ENCODE measurements at places on chromosomes 16 and 17.

GRCh38 chr16:87713451-87714229 is 52.1 kb downstream of the KLHDC4 start:
- DNase-seq = no peak

- peak; percentile 60 for DNase-seq
Observed at GRCh38 chr16:9138731-9139501, 47.5 kb downstream of the HAPSTR1 start.

GRCh38 chr17:28737770-28738679 is 5.8 kb upstream of the TRAF4 start:
- no peak for DNase-seq

- no peak for DNase-seq
Observed at GRCh38 chr16:86347090-86347489, 163.2 kb upstream of the FOXF1 start.

DNA sequence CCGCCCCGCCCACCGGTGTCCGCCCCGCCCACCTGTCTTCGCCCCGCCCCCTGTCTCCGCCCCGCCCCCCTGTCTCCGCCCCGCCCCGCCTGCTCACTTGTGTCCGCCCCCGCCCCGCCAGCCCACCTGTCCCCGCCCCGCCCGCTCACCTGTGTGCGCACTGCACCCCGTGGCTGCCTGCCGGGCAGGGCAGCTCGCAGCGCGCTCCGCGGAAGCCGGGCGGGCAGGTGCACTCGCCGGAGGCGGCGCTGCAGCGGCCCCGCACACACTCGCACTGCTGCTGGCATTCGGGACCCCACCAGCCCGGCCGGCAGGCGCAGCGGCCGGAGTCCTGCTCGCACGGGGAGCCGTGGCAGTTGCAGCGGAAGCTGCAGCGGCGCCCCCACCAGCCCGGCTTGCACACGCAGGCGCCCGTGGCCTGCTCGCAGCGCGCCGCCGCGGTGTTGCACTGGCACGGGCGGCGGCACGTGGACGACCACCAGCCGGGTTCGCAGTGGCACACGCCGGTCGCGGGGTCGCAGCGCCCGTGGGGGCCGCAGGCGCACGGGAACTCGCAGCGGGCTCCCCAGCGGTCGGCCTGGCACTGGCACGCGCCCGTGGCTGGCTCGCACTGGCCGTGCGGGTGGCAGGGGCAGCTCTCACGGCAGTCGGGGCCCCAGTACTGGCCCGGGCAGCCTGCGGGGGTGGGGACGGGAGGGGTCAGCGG is 2.1 kb downstream of the SCARF1 start:
- no peak for DNase-seq

GRCh38 chr16:74034862-74035261 is 261.8 kb upstream of the PSMD7 start:
- peak; percentile 22 for DNase-seq

DNA sequence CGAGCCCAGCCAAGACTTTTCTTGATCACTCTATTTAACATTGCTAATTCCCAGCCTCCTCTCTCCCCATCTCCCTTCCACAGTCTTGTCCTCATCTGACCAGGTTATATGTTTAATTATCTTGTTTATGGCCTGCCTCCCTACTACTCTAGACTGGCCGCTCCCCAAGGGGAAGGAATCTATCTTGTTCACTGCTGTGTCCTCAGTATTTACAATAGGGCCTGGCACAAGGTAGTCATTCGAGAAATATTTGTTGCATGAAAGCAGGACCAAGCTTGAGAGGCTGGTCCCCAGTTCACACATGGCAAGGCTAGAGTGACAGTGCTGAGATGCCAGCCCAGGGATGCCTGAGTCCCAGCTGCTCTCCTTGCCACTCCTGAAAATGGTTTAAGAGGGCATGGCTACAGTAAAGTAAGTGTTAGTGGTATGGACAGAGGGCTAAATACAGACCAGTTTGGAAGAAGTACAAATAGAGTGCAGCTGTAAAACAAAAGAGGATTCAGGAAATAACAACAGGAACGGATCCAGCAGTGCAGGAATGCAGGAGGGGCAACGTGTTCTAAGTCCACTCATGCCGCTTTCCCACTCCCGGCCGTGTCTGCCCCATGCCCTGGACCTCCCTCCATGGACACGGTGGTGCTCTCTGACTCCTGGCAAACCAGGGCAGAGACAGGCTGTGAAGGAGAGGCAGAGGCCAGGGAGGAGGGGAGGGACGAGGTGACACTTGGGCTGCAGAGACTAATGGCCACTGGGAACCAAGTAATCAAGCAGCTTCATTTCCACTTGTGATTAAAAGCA is 65.6 kb downstream of the TOM1L2 start:
- peak; percentile 19 for DNase-seq

DNA sequence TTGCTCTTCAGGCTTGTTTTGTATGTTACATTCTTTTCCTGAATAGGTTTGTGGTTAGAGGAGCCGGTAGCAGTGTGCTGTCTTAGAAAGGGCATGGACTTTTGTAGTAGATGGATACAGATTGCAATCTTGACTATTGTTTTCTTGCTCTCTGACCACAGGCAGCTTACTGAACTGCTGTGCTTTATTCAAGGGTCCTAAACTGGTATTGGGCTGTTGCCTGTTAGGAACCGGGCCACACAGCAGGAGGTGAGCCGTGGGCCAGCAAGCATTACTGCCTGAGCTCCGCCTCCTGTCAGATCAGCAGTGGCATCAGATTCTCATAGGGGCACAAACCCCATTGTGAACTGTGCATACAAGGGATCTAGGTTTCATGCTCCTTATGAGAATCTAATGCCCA is 373.9 kb downstream of the CPPED1 start:
- DNase-seq = no peak

- no peak for DNase-seq
Observed at GRCh38 chr16:15576960-15577958, 65.7 kb downstream of the MARF1 start.

DNA sequence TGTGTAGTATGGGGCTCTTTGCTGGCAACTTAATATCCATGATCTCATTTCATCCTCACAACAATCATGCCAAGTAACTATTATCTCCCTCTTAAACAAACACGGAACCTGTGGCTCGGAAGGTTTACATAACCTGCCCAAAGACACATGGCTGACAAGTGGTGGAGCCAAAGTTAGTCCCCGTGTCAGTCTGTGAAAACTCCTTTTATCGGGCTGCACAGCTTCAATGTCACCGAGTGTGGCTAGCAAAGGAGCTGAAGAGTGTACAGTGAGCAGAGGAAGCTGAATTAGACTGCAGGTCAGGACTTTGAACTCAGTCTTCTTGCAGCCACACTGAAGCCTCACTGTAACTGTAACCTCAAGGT is 80.3 kb downstream of the PARN start:
- no peak for DNase-seq

All from fibroblast of skin of back (primary cell).